Thymus (tissue), 14 donors: ENCODE measurements at places on chromosomes 4 and X. TPM values are rescaled to one million over a fixed set of nuclear protein-coding genes. Genes with fewer than 3 reads are reported as not detected.

- no peak for DNase-seq
Observed at GRCh38 chr4:150342945-150343344, 239.0 kb upstream of the MAB21L2 start.

- DNase-seq, result no peak
Observed at GRCh38 chr4:115770046-115770543, 656.7 kb upstream of the NDST4 start.

Gene PABPC5
- polyA plus RNA-seq, result 0.37 TPM

Gene CDX4
- polyA plus RNA-seq, result not detected

DNA sequence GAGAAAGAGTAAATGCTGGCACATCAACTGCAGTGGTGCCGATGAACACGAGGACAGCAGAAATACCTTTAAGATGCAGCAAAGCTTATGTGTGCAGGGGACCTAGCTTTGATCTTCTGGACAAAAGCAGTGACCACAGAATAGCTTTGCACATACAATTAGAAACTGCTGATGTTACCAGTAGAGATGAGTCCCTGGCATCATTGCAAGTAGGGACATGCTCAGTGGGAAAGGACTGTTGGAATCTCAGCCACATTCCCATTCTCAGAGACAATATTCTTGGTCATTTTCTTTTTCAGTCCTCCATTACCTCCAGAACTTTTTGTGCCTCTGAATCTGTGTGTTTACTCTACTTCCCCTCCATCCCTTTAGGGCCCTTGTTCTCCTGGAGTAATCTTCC is 16.9 kb upstream of the PDLIM3 start:
- DNase-seq, result no peak

DNA sequence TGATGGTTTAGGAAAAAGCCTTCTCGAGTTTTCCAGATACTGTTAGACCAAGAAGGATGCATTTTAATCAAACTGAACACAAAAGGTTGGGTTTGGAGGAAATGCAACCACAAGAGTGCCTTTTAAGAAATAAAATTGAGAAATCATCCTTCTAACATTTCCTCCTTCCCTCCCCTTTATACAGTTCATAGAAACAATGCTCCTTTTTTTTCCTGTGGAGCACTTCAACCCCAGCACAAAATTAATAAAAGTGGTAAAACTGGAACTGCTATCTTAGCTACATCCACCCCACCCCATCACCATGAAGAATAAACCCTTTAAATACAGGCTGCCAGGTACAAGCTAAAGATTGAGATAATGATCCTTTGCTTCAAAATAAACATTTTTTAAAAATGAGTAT is 211.1 kb downstream of the RELL1 start:
- no peak for DNase-seq

- no peak for DNase-seq
Observed at GRCh38 chr4:5926598-5926997, 33.7 kb upstream of the CRMP1 start.

DNA sequence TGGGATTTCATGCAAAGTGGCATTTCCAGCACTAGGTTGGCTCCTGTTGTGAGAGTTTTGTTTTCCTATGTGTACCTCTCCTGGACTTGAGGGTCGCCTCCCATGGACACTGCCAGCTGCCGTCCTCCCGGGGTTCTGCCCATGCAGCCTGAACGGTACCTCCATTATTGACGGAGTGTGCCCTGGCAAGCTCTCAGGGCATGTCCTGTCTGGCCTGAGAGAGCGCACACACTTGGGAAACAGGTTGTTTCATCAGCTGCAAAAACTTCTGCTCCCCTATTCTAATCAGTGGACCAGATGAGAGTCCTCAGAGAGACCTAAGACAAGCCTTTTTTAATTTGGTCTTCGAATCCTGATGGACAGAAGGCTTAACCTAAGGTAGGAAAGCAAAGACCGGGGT is 56.6 kb upstream of the HOPX start:
- no peak for DNase-seq

- no peak for DNase-seq
Observed at GRCh38 chr4:1533501-1534064, 127.3 kb upstream of the NKX1-1 start.

Gene CXCL1
- polyA plus RNA-seq, result 37.7 TPM
